ENCODE measurements at places on chromosomes 2 and 18. TPM values are rescaled to one million over a fixed set of nuclear protein-coding genes. Genes with fewer than 3 reads are reported as not detected.

DNA sequence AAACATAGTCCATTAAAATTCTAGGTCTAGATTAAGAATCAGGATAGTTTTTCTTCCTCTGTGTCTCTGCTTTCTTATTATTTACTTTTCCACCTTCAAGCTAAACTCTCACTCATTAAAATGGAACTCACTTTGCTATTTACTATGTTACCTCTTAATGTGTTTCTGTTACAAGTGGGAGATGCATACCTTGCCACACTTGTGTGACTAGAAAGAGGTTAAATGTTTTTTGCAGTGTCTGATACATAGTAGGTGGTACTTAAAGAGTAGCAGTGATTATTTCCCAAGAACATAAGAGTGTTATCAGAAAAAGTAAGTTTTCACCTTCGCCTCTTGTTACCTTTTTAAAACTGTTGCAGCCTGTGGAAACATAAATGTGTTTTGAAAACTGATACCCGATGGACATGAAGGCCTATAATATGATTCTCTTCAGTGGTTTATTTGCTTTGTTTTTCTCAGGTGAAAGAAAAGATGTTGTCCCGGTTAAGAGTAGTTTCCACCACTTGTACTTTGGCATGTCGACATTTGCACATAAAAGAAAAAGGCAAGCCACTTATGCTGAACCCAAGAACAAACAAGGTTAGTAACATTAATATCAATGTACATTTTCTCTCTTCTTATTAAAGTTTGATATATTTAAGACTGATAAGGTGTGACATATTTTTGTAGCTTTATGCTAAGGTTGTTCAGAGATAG is 16.6 kb downstream of the ME2 start:
- H3K27me3 ChIP-seq, result no peaks in the 10 kb centered on the region
- peaks cover 24% of the 10 kb centered on the region for H3K36me3 ChIP-seq
- no peak overlapping the region for H3K27ac ChIP-seq
- DNase-seq, result no peak
- H3K4me3 ChIP-seq, result no peak overlapping the region

GRCh38 chr2:191272064-191272463 is 26.9 kb downstream of the MYO1B start:
- no peak for DNase-seq
- H3K27ac ChIP-seq, result no peak overlapping the region
- H3K27me3 ChIP-seq, result no peaks in the 10 kb centered on the region
- H3K4me1 ChIP-seq, result peaks cover 7% of the 10 kb centered on the region
- peaks cover 5% of the 10 kb centered on the region for H3K36me3 ChIP-seq
- no peak overlapping the region for H3K4me3 ChIP-seq

- no peaks in the 10 kb centered on the region for H3K27me3 ChIP-seq
- no peak overlapping the region for H3K4me3 ChIP-seq
- DNase-seq, result no peak
- H3K27ac ChIP-seq, result peak overlapping the region; percentile 9
- peaks cover 28% of the 10 kb centered on the region for H3K4me1 ChIP-seq
These were observed 791.9 kb upstream of the SOX11 start for GRCh38 chr2:4900242-4900641.

DNA sequence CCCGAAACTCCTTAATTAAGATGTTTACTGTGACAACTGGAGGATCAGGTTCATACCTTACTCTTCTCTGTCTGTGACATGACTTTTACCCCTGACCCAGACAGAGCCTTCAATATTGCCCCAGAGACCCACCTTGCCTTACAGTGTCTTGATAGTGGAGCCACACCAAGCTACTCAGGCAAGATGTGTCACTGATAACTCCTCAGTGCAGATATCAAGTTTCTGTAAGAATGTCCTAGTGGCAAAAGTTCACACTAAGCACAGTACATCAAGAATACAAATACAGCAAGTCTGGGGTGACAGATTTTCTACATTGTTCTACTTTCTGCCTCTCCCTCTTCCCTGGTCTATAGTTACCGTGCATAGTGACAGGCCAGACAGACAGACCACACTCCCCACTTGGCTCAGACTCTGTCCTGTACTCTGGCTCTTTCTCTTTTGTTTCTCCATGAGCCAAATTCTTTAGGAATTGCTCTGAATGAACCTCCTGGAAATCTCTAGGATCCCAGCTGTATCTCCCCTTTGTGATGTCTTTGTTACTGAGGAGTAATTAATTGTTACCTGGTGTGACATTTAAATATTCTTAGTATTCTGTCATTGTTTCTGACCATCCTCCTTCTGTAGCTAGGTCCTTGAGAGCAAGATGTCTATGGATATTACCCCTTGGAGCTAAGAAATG is 24.1 kb upstream of the APOB start:
- peaks cover 16% of the 10 kb centered on the region for H3K4me1 ChIP-seq
- no peak for DNase-seq
- no peak overlapping the region for H3K27ac ChIP-seq
- H3K4me3 ChIP-seq, result no peak overlapping the region

GRCh38 chr2:138000796-138001195 is 36.5 kb downstream of the HNMT start:
- H3K27ac ChIP-seq, result no peak overlapping the region
- H3K36me3 ChIP-seq, result peaks cover 20% of the 10 kb centered on the region
- no peak for DNase-seq
- H3K4me1 ChIP-seq, result no peaks in the 10 kb centered on the region
- no peaks in the 10 kb centered on the region for H3K27me3 ChIP-seq

DNA sequence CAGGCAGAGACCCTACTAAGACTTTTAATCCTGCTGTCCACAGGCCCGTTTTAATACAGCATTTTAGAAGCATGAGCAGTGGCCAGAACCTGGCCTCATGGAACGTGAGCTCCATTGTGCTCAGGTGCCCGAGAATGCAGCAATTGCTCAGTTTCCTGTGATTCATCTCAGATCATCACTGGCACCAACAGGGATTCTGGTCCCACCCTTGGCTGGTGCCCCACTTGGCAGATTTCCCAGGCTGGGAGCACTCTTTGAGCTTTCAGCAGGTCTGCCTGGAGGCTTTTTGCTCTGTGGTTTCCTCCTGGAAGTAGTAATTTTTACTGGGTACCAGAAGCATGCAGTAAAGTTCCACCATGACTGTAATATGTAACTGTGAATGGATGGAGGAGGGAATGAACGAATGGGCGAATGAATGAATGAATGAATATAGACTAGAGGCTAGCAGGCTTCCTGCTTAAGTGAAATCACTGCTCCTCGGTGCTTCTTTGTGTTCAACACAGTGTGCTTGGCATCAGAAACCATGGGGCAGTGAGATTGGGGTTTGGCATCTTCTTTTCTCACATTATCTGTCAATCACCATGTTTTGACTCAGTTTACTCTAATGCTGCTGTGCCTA is 312.9 kb downstream of the PRKCE start:
- no peak for DNase-seq
- H3K27ac ChIP-seq, result no peak overlapping the region
- no peaks in the 10 kb centered on the region for H3K27me3 ChIP-seq
- H3K36me3 ChIP-seq, result no peaks in the 10 kb centered on the region

- H3K4me3 ChIP-seq, result peak within 1 kb of the TSS; percentile 93
- peak within 1 kb of the TSS; percentile 74 for H3K27ac ChIP-seq
These were observed at the start of gene GALNT3 for GRCh38 chr2:165793779-165794535. Gene GALNT3 (minus strand): TSS chr2:165794247. CDS start chr2:165770700, 23,547 bp downstream.

DNA sequence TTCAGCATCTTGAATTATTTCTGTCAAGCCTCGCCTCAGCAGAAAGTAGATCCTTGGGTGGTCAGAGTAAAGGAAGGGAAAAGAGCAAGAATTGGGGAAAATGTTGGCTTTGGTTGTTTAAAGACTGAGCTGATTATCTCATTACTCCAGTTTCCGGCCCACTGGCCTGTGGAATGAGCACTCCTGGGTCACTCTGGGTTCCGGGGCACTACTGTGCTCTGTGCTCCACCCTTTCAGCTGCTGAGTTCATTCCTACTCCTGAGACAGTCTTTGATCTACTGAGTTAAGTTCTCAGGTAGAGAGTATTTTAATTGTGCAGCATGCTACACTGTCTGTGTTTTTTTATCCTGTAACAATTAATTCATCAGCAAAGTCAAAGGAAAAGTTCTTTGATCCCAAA is 427.7 kb downstream of the CDH2 start:
- H3K4me3 ChIP-seq, result no peak overlapping the region
- peaks cover 8% of the 10 kb centered on the region for H3K4me1 ChIP-seq
- no peaks in the 10 kb centered on the region for H3K36me3 ChIP-seq
- DNase-seq, result no peak
- no peak overlapping the region for H3K27ac ChIP-seq

DNA sequence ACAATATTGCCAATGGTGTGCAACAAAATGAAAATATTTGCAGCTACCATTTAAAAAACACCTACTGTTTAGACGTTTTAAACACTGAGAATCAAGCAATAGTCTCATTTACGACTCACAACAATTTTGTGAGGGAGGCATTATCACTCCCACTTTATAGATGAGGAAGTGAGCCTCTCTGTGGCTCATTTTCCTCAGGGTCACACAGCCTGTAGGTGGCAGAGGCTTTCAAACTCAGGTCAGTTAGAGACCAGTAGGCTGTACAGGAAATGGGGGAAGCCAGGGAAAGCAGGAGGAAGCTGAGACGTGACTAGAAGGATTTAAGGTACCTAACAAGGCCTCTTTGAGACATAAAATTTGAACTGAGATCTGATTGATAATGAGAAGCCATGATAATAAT is 95.0 kb upstream of the ZNF521 start:
- H3K4me1 ChIP-seq, result no peaks in the 10 kb centered on the region
- peaks cover 5% of the 10 kb centered on the region for H3K36me3 ChIP-seq
- no peaks in the 10 kb centered on the region for H3K27me3 ChIP-seq

GRCh38 chr2:71605173-71605641 is 151.8 kb downstream of the DYSF start:
- peaks cover 18% of the 10 kb centered on the region for H3K4me1 ChIP-seq
- peaks cover 2% of the 10 kb centered on the region for H3K27me3 ChIP-seq
- no peak overlapping the region for H3K4me3 ChIP-seq
- H3K27ac ChIP-seq, result peak overlapping the region; percentile 5

CNRIP1 gene
- total RNA-seq, result 5.2 TPM

CYP27A1 gene
- total RNA-seq, result 16.8 TPM

LGALSL gene
- total RNA-seq, result 20.0 TPM

TRIM54 gene
- total RNA-seq, result 0.47 TPM

RESP18 gene
- not detected for total RNA-seq
